ENCODE measurements at places on chromosomes 11 and 22. TPM values are rescaled to one million over a fixed set of nuclear protein-coding genes. Genes with fewer than 3 reads are reported as not detected.

CARD18 gene
- not detected for total RNA-seq

SLCO2B1 gene
- total RNA-seq: under 0.01 TPM

MYEOV gene
- total RNA-seq: not detected

RAG1 gene
- 0.12 TPM for total RNA-seq

TRIM64C gene
- not detected for total RNA-seq

DRICH1 gene
- 2.2 TPM for total RNA-seq

DBX1 gene
- not detected for total RNA-seq

RFPL1 gene
- not detected for total RNA-seq

L3MBTL2 gene
- total RNA-seq: 18.4 TPM

ZNF215 gene
- total RNA-seq: 1.3 TPM
